ENCODE measurements at places on chromosomes 4 and X.
A peak's percentile ranks its signal among the peaks of the same experiment; 100 is the strongest.

GRCh38 chr4:8030121-8030781, 90.6 kb upstream of the AFAP1 start:
- no peak for DNase-seq

- DNase-seq: no peak
Measured at GRCh38 chr4:5267408-5267807, 216.1 kb downstream of the STK32B start.

- no peak for DNase-seq
Measured at GRCh38 chrX:44815681-44816080, 28.1 kb upstream of the DUSP21 start.

DNA sequence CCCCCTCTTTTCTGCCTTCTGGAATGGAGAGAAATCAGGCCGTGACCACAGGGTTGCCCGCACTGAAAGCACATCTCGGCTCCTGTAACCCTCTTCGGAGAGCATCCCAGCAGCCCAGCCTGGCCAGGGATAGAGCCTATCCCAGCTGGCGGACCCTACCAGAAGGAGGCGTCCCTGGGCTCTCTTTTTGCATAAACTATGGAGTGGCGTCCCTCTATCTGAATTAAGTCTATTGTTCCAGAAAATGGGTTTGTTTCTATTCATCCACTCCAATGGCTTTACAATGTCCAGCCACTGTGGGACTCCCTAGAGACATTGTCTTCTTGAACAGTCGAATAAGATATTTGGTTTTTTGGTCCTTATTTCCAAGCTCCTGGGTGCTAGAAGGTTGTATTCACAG, 689 bp upstream of the NHSL2 start:
- no peak for DNase-seq

GRCh38 chr4:20462426-20463175, 210.9 kb downstream of the SLIT2 start:
- no peak for DNase-seq

DNA sequence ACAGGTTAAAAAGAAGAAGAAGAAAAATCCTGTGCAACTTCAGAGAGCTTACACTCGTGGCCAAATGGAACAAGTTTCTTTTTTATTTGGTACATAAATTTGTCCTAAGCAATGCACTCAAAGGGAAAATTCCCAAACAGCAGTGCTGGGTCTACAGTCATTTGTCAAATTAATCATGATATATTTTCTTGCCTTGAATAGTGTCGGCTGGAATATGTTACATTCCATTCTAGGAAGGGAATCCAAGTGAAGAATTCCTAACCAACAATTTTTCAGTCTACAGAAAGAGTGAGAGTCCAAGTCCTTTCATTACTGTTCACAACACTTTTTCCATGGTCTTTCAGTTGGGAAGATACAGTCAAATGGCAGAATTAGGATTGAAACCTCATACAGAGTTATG, 63.9 kb downstream of the HAND2 start:
- DNase-seq: no peak

GRCh38 chr4:189767941-189768340, 172.7 kb upstream of the FRG1 start:
- DNase-seq: no peak

DNA sequence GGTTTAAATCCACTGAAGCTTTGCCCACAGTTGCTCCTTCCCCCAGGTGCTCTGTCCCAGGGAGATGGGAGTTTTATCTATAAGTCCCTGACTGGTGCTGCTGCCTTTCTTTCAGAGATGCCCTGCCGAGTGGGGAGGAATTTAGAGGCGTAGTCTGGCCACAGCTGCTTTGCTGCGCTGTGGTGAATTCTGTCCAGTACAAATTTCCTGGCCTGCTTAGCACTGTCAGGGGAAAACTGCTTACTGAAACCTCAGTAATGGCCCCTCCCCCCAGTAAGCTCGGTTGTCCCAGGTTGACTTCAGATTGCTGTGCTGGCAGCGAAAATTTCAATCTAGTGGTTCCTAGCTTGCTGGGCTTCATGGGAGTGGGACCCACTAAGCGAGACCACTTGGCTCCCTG, 40.1 kb downstream of the UGT2B17 start:
- no peak for DNase-seq

- DNase-seq: no peak
Measured at GRCh38 chr4:40157436-40157835, 39.4 kb upstream of the RHOH start.

DNA sequence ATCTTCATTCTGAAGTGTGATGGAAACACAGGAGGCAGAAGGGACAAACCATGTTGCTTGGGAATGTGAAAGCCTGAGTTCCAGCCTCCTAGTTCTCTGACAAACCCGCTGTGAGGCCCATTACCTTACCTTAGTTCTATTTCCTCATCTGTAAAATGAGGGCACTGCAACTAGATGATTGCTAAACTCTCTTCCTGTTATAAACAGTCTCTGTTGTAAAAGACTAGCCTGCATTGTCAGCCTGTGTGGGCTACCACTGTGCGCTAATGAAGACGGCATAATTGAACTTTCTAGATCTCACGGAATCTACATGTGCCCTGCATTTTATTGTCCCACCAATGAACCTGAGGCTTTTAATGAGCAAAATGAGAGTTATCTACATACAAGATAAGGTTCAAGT, 147.2 kb downstream of the AFF2 start:
- DNase-seq: no peak

- DNase-seq: peak; percentile 12
Measured at GRCh38 chrX:7146703-7147412, 654 bp upstream of the STS start.

- no peak for DNase-seq
Measured at GRCh38 chrX:81114757-81115156, 87.0 kb downstream of the HMGN5 start.

DNA sequence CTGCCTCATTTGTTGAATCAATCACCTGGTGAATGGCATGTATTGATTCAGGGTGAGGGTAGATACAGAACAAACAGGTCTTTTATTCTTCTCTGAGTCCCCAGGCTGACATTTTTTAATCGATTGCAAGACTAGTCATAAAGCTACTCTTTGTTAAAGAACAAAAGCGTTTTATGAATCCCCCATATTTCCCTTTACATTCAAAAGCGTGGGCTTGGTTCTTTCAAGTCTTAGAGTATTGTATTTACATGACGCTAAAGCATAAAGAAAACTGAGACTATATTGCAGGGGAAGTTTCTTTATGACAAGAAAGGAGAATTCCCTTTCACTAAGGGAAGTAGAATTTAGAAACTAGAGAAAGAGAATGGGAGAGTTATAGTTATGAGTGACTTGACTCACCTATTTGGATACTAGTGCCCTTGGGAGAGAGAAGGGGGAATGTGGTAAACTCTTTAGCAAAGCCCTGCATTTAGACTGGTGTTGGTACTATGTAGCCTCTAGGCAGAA, 69.3 kb upstream of the PDE5A start:
- no peak for DNase-seq

GRCh38 chr4:180164799-180165198, 2078.4 kb upstream of the TENM3 start:
- no peak for DNase-seq

DNA sequence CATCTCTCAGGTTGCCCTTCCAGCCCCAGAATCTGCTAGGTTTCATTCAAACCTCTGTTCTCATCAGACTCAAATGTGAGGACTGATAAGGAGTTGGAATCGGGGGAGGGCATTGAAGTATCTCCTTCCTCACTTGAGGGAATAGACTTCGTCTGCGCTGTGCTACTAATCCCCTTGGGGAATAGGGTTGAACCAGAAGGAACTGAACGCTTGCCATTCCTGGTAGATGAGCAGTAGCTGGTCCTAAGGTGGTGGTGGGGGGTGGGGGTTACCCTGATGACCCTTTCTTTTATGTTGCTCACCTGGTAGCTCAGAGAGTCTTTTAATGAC, 692 bp upstream of the SLC9A7 start:
- DNase-seq: no peak

GRCh38 chr4:99965674-99966350, 15.7 kb upstream of the H2AZ1 start:
- no peak for DNase-seq

- no peak for DNase-seq
Measured at GRCh38 chrX:12548746-12549145, 242.5 kb upstream of the PRPS2 start.

- no peak for DNase-seq
Measured at GRCh38 chr4:8908206-8908893, 36.7 kb upstream of the HMX1 start.

GRCh38 chr4:77586951-77587383, 18.7 kb upstream of the CXCL13 start:
- DNase-seq: peak; percentile 51

DNA sequence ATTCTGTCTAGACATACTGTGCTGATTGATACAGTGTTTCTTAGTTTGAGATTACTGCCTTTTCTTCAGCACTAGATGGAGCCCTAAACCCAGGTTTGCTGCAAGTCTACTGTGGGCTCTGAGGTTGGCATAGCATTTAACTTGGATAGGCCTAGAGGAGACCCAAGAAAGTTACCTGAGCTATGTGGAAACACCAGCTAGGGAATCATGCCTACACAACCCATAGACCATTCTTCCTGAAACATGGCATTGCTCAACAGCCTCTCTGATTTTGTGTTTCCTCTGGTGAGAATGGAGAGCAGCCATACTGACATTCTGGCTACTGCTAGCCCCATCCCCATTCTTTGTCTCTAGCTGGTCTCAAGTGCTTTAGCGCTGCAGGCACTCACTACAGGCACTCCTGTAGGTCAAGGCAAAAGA, 287.7 kb upstream of the PCDH18 start:
- DNase-seq: no peak

DNA sequence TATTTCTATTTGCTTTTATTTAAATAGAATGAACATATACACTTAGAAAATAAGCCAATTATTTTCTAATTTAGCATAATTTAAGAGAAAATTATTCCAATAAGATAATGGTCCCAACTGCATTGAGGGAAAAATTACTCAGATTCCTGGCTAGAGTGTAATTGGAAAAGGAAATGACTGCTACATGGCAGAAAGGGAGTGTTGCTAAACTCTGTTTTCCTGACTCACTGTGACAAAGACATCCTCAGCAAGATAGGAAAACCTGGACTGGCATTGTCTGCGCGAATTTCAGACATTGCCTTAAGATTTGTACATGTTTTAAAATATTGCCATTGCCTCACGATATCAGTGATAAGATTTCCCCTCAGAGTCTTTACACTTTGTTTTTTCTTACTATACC, 8.2 kb downstream of the TNIP3 start:
- DNase-seq: no peak

DNA sequence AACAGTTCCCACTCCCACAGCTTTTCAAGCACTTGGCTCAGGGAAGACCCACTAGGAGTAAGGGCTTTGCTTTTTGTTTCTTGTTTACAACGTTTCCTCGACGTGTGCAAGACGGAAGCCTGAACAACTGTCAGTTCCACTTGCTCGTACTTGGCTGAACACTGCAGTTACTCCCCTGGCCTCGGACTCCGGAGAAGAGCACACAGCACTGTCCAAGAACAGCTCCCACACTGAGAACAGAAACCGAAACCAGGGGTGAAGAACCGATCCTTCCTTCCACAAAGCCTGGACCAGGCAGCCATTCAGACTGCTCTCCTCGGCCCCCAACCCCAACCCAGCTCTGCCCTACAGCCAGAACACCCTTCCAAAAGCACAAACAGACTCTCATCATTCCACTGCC, 25.5 kb downstream of the IRF2 start:
- DNase-seq: no peak

DNA sequence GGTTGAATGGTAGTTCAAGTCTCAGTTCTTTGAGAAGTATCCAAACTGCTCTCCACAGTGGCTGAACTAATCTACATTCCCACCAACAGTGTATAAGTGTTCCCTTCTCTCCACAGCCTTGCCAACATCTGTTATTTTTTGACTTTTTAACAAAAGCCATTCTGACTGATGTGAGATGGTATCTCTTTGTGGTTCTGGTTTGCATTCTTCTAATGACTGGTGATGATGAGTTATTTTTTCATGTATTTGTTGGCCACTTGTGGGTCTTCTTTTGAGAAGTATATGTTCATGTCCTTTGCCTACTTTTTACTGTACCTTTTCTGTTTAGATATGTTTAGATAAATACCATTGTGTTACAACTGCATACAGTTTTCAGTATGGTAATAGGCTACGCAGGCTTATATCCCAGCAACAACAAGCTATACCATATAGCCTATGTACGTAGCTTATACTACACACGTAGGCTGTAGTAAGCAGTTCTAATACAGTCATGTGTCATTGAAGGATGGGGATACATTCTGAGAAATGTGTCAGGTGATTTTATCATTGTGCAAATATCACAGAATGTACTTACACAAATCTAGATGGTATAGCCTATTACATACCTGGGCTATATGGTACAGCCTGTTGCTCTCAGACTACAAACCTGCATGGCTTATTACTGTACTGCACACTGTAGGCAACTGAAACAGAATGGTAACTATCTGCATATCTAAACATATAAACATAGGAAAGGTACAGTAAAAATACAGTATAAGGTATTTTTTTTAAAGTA, 28.1 kb downstream of the KLHL8 start:
- no peak for DNase-seq

DNA sequence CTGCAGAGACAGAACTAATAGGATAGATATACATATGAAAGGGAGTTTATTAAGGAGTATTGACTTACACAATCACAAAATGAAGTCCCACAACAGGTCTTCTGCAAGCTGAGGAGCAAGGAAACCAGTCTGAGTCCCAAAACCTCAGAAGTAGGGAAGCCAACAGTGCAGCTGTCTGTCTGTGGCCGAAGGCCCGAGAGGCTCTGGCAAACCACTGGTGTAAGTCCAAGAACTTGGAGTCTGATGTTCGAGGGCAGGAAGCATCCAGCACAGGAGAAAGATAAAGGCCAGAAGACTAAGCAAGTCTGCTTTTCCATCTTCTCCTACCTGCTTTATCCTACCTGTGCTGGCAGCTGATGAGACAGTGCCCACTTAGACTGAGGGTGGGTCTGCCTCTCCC, 89.6 kb downstream of the MXRA5 start:
- DNase-seq: no peak

- no peak for DNase-seq
Measured at GRCh38 chr4:144304025-144304424, 163.5 kb upstream of the GYPA start.

DNA sequence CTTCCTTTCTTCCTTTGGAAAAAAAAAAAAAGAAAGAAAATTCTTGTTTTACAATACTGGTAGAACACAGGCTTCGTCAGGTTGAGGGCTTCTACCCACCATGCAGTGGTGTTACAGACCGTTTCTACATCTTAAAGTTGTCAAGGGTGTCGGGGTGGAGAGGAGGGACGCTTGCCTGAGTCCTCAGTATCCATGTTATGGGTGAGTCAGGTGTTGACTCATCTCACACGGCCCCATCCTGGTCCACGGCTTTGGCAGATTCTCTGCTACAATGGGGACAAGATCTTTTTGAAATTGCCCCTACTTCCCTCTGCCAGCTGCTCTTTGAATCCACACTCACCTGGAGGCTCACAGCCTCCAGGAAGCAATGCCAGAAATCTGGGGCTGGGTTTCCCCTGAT, 310.3 kb upstream of the ZFP42 start:
- DNase-seq: no peak

DNA sequence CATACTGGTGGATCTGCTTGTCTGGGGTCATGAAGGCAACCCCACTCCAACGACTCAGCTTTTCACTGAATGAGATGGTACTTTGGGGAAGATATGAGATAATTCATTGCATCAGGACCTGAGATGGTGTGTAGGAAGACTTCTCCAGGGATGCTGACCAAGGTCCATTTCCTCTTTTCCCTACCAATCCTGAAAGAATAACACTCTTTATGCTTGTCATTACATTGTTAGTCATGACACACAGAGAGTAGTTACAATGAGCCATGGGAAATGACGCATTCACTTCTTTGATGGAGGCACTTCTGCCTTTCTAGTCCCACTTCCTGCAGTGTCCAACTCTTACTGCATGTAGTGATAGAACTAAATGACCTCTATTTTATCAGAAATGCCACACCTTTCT, 58.6 kb downstream of the AREG start:
- DNase-seq: no peak
